Fibroblast of villous mesenchyme (primary cell): ENCODE measurements at places on chromosomes 7 and 10. TPM values are rescaled to one million over a fixed set of nuclear protein-coding genes. Genes with fewer than 3 reads are reported as not detected.

Gene C10orf67
- total RNA-seq, result under 0.01 TPM in 2 replicates

Gene ERCC6
- 16.1 and 35.4 TPM in 2 replicates for total RNA-seq

Gene PKD2L1
- not detected in 2 replicates for total RNA-seq

Gene ATP5MK
- 175 and 217 TPM in 2 replicates for total RNA-seq

Gene NFKB2
- total RNA-seq, result 16.8 and 37.6 TPM in 2 replicates

Gene CDK1
- 20.0 and 49.2 TPM in 2 replicates for total RNA-seq

Gene SFRP4
- total RNA-seq, result 0.32 and 0.43 TPM in 2 replicates
